ENCODE measurements at places on chromosomes 4 and X.
A peak's percentile ranks its signal among the peaks of the same experiment; 100 is the strongest.

DNA sequence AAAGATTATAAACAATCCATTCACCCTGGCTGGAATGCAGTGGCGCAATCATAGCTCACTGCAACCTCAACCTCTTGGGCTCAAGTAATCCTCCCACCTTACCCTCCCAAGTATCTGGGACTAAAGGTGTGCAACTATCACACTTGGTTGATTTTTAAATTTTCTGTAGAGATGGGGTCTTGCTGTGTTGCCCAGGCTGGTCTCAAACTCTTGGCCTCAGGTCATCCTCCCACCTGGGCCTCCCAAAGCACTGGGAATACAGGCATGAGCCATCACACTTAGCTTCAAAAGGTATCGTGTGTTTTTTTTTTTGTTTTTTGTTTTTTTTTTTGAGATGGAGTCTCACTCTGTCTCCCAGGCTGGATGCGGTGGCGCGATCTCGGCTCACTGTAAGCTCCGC, 71.5 kb downstream of the FRYL start:
- no peak for DNase-seq

GRCh38 chr4:107792711-107793110, 32.0 kb upstream of the SGMS2 start:
- no peak for DNase-seq

- no peak for DNase-seq
Observed at GRCh38 chrX:107894038-107894437, 68.4 kb downstream of the MID2 start.

DNA sequence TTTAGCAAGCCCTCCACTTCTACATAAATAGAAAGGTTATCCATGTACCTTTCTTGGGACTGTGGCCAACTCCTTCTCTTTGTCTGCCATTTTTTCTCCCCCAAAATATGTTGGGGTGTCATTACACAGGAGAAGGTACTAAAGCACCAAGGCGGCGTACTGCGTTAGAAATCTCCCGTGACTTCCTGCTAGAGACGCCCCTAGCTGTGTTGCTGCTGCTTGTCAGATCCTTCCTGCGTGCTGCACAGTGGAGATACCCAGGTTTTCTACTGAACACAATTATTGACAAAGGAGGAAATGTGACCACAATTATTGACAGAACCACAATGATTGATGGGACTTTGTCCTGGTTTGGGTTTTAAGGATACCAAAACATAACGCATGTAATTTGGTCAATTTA, 97.7 kb downstream of the EFHC2 start:
- DNase-seq: no peak

DNA sequence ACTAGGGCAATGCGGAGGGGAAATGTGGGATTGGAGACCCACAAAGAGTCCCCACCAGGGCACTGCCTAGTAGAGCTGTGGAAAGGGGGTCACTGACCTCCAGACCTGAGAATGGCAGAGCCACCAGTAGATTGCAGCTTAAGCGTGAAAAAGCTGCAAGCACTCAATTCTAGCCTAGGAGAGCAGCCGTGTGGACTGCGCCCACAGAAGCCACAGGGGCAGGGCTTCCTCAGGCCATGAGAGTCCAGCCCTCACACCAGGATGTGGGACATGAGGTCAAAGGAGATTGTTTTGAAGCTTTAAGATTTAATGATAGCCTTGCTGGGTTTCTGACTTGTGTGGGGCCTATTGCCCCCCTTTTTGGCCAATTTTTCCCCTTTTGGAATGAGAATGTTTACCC, 379.0 kb downstream of the INPP4B start:
- DNase-seq: no peak

GRCh38 chrX:8760021-8760420, 28.1 kb upstream of the ANOS1 start:
- no peak for DNase-seq

DNA sequence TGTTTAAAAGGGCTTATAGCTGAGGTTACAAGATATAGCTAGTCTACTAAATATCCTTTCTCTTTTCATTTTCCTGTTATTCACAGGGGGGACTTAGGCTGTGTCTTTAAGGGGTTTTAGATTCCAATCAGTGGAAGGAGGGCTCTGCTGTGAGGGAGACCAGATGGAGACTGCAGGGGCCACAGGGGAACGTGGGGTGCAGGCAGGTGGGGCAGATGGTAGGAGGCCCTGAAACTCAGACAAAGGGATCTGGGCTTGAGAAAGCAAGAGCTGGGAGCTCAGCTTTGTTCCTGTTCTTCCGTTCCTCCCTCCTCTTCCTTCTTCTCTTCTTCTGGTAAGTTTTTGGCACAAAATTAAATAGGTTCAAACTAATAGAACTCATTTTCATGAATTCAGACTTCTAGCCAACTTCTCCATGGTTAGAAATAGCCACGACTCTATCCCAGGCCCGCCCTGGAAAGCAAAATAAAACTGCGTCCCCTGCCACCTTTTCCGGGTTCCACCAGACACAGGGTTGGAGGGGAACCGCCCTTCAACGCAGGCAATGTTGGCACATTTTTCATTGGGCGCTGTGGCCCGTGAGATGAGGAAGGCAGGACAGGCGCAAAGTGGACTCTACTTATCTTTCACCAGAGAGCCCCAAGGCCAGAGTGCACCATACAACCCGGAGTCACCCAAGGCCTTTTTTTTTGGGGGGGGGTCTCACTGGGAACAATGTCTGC, 3.5 kb upstream of the TMSB4X start:
- DNase-seq: peak; percentile 20

- no peak for DNase-seq
Observed at GRCh38 chrX:106917830-106918500, 2.2 kb upstream of the CLDN2 start.
